ENCODE measurements at places on chromosomes 4 and X. TPM values are rescaled to one million over a fixed set of nuclear protein-coding genes. Genes with fewer than 3 reads are reported as not detected.

- DNase-seq = no peak
Observed at GRCh38 chr4:10243856-10244255, 127.3 kb upstream of the WDR1 start.

DNA sequence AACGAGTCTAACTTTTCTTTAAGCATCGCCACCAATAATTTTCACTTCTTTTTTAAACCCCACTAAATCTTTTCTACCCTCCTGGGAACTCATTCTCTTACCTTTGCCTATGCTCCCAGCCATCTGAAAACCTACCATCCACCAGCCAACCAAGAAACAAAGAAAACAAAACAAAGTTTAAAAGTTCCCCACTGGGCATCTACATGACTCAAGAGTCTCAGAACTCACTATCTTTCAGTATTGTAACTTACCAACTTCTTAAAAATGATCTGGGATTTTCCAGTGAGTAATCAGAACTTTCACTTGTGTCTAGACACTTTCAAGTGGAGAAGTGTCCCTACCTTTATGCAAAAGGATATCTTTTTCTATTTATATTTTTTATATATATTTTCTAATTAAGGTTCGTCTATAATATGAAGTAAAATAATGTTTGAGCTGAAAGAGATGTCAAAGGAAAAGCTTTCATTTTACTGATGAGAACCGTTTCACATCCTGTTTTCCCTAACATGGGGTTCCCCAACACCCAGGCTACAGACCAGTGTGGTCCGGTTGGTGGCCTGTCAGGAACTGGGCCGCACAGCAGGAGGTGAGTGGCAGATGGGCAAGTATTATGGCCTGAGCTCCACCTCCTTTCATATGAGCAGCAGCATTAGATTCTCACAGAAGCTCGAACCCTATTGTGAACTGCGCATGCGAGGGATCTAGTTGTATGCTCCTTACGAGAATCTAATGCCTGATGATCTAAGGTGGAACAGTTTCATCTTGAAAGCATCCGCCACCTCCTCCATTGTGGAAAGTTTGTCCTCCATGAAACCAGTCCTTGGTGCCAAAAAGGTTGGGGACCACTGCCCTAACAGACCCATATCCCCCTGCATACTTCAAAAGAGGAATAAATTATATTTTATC lies 9.8 kb upstream of the TIGD2 start:
- no peak for DNase-seq

DNA sequence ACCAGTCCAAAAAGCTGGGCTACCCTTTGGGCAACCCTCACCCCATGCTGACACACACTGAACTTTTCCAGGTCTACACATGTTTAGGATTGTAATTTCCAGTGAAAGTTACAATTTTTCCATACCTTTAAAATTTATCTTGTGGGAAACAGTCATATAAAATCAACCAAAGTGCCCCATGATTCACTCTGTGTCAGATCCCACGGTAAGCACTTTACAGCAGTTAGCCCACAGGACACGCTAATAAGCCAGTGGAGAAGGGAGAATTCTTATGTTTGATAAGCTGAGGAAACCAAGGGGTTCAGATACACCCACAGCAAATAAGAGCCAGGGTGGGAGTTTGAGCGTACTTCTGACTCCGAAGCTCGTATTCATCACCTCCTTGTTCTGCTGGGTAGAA lies 72.4 kb upstream of the TBL1X start:
- DNase-seq = no peak

- DNase-seq = no peak
Observed at GRCh38 chr4:32847461-32847860, 2127.3 kb downstream of the PCDH7 start.

Gene FAM47E
- 7.3 TPM for total RNA-seq

Gene HTRA3
- total RNA-seq = 2.4 TPM

Gene NIPAL1
- total RNA-seq = 3.9 TPM

GRCh38 chr4:140056015-140056414 lies 98.0 kb downstream of the MAML3 start:
- no peak for DNase-seq

DNA sequence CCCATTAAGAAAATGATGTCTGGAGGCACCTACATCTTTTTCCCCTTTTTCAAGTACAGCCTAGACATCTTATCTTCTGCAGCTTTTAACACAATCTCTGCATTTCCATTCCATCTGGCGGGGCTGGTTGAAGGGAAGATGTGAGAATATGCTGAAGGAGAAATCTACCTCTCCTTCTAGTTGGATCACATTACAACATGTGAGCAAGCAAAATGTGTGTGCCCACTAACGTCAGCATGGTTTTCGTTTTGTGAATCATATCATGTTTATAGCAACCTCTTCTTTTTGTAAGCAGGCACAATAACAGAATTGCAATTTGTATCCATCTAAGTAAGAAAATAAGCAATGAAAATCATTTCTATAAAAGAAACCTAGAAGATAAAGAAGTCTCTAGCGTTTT lies 28.9 kb upstream of the MID1 start:
- DNase-seq = no peak

GRCh38 chr4:40800064-40800463 lies 50.3 kb downstream of the NSUN7 start:
- no peak for DNase-seq

Gene FAM184B
- total RNA-seq = 2.3 TPM

- no peak for DNase-seq
Observed at GRCh38 chr4:158996669-158997074, 106.2 kb upstream of the RAPGEF2 start.

- DNase-seq = no peak
Observed at GRCh38 chr4:78120144-78120880, 63.2 kb downstream of the FRAS1 start.
